ENCODE measurements at places on chromosomes 1 and 21.

- DNase-seq = no peak
These were observed 23.1 kb upstream of the C1orf198 start for GRCh38 chr1:230891413-230891812.

DNA sequence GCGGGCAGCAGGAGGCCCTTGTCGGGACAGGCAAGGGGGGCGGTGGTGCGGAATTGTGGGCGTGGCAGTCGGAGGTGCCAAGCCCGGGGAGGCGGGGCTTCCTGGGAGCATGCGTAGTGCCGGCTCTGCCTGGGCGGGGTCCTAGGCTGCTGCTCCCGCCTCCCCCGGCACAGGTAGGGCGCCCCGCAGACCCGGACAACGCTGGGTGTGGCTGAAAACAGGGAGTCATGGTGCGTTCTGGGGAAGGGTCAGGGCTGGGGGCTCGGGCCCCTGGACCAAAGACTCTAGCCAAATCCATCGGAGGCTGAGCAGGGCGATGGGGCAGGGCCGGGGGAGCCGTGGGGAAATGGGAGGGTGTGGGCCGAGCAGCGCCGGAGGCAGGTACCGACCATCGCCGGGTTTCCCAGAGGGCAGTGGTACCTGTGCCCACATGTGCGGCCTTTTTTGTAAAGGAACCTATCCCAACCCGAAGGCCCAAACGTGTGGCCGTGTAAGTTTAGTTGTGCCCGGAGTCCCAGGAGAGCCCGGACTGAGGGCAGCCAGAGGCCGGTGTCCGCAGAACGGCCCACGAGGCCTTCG lies 231.9 kb downstream of the SDCCAG8 start:
- DNase-seq = no peak

DNA sequence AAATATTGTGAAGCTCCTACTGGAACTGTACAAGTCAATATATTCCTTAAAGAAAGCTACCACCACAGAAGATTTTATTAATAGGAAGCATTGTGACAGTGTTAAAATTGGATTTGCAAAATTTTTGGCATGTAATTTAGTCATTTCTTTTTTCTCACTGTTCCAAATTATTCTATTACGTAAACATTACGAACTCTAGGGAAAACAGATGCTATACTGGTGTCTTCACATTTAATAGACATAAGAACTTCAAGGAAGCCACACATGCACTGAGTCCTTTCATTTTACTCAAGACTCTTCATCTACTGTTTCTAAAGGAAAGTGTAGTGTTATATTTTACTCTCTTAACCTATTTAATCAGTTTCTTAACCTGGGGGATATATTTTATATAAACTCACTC lies 135.4 kb downstream of the HMCN1 start:
- no peak for DNase-seq

DNA sequence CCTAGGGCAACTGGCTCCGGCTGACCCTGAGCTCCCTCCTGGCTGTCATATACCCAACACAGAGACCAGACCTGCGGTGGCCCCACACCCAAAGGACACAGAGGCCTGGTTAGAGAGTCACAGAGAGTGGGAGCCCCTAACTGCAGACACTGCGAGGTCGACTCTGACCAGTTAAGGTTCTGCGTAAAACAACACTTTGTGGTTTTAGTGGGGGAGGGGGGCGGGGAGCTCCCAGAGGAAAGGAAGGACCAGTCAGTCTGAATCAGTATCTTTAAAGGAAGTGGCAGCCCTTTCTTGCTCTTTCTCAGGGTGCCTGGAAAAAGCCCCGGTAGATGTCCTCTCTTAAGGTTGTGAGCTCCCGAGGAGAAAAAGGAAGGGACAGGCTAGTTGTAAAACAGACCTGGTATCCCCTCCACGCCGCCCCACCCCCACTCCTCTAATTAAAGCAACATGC lies 2.4 kb downstream of the SSBP3 start:
- DNase-seq = no peak

DNA sequence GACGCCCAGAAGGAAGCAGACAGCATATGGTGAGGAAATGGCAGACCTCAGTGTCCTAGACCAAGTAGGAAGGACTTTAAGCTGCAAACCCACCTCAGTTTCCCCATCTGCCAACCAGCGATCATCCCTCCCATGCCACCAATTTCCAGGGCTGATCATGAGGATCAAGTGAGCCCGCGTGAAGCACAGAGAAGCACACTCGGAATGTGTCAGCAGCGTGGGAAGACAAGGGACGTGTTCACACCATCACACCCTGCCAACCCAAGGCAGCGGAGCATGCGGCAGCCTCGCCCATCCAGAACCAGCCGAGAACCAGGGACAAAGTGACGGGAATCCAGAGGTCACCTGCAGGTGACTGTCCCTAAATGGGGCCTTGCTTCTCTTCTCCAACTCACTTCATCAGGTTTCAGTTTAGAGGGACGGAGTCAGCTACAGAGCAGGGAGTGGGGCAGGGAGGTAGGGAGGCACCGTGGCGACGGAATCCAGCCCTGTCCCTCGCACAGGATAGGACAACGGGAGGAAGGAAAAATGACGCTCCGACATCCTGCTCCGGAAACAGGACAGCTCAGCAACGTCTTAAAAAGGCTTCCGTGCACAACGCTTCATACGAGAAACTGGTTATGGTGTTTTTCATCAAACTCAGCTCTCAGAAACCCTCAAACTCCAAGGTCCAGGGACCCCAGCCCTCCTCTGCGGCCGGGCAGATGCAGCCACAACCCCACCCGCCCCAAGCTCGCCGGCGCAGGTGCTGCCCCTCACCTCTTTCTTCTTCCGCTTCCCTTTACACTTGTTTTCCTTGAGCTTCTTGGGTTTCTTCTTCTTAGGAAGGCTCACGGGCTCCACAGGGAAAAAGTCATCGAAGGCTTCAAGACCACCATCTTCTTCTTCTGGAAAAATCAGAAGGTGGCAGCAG lies 12.5 kb downstream of the CHD5 start:
- DNase-seq = no peak

DNA sequence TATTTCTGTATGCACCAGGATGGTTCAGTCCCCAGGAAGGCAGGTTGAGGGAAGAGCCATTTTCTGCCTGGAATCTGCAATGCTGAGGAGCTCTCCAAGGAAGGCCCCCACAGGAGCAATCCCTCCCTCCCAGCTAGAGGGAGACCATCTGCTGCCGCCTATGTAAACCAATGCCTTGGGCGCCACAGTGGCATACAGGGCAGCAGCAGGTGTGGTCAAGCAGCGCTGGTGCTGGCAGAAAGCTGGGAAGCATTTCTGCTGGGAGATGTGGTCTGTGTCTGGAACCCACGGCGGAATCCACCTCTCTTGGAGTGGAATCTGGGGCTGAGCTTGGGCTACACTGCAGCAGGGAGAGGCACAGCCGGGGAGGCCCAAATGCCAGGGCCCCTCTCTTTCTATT lies 283.3 kb downstream of the RRAGC start:
- DNase-seq = no peak

GRCh38 chr1:46495778-46496177 lies 6.1 kb downstream of the DMBX1 start:
- no peak for DNase-seq

- DNase-seq = no peak
These were observed 5.4 kb downstream of the ZSWIM5 start for GRCh38 chr1:45200906-45201500.

GRCh38 chr1:218971156-218971555 lies 202.5 kb upstream of the LYPLAL1 start:
- DNase-seq = peak; percentile 82

DNA sequence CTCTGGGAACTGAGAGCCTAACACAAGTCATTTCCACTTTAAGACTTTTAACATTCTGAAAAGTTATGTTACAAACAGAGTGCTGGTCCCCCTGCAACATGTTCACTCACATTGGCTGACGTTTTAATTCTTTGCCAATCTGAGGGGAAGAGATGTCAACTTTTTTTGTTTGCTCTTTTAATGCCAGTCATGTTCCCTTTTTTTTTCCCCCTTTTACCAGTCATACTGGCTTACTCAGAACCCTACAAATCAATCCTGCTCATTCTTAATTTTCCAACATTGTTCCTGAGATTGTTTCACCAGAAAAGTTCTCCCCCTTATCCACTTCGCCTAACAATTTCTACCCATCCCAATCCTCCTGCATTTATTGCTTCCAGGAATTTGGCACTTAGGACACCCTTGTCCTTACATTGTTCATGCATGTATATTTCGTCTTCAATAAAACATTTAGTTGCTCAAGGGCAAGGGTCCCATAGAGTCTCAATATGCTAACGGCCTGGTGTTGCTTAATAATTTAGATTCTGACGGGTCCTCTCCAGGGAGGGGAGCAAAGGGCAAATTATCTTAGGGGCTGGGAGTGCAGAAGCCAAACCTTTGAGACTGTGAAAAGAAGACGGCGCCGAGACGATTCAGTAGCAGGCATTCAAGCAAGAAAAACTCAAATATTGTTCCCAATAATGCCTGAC lies 624 bp upstream of the CR1L start:
- no peak for DNase-seq

DNA sequence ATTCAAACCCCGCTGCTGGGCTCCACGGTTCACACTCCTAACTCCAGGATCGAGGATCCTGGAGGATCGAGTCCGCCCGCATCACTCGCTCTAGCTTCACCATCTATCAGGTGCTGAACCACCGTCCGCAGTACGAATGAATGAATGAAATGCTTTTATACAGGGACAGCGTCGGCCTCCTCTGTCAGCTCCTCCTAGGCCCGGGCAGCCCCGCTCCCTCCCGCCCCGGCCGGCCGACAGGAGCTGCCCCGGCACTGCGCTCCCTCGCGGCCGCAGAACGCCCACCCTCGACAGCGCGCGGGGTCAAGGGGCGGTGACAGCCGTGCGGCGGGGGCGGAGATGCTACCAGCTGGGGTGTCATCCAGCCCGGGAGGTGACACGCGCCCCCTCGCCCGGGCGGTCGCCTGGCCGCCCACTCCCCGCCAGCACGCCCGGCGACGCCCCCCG lies 520 bp downstream of the ZBTB17 start:
- peak; percentile 74 for DNase-seq

DNA sequence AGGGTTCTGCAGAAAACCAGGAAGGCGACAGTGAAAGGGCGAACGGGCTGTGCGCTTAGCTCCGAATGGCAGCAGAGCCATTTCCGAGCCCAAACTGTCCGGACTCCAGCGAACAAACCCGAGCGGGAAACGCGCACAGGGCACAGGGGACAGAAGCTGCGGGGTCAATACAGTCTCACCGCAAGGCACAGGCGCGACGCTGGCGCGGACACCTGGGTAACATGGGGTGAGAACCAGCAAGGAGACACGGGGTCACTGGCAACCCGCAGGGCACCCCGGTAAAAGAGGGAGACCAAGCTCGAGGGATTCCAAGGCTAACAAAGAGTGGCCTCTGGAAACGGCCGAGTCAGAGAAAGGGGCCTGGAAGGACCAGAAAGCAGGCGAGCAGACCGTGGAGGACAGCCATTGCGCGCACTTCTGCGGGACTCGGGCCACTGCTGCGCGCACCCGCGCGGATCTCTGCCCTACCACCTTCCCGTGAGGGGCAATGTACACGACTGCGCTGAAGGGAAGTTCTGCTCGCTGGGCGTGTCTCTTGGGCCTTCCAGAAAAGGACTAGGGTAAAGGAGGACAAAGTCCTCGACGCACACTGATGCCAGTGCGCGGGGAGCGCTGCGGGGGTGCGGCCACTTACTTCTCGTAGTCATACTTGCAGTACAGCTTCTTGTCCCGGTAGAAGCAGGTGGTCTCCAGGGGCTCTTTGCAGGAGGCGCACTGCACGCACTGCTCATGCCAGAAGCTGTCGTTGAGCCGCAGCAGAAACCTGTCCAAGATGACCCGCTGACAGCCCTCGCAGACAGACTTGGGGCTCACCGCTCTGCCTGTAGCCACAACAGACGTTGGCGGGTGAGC lies 3.8 kb downstream of the LMX1A start:
- DNase-seq = peak; percentile 23

- DNase-seq = no peak
These were observed 24.8 kb upstream of the USH2A start for GRCh38 chr1:216448011-216448510.

DNA sequence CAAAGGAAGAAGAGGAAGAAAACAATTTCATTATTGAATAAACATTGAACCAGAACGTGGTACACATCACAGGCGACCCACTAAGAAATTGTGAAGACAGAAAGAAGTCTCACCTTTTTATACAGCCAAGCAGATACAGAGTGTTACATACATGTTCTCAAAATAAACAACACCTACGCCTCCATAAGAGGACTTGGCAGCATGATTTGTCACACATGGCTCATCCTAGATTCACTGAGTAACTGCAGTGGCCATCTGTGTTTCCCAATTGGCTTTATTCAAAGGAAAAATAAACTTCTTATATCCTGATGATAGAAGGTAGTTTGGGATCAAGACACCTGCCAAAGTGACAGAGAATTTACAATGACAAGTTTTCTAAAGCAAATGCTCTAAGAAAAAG lies 7.6 kb upstream of the KRTAP19-8 start:
- no peak for DNase-seq

- no peak for DNase-seq
These were observed 11.9 kb downstream of the KLHL12 start for GRCh38 chr1:202915146-202915545.

- DNase-seq = no peak
These were observed 5.6 kb downstream of the RNF2 start for GRCh38 chr1:185050823-185051451.

DNA sequence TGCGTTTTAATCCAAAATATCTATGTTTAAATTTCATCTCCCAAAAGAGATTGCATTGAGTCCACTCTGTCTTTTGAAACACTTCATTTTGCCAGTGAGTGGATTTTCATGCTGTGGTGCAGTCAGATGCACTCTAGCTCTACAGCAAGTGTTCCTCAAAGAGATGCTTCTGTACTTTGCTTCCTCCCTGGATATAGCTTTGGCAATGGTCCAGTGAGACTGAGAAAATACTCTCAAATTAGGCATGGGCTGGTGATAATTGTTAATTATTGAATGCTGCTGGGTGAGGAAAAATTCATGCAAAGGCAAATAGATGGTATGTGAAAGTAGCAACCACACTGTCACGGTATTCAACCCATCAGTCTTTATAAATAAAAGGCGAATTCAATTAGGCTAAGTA lies 396.9 kb downstream of the ADGRL2 start:
- DNase-seq = no peak

DNA sequence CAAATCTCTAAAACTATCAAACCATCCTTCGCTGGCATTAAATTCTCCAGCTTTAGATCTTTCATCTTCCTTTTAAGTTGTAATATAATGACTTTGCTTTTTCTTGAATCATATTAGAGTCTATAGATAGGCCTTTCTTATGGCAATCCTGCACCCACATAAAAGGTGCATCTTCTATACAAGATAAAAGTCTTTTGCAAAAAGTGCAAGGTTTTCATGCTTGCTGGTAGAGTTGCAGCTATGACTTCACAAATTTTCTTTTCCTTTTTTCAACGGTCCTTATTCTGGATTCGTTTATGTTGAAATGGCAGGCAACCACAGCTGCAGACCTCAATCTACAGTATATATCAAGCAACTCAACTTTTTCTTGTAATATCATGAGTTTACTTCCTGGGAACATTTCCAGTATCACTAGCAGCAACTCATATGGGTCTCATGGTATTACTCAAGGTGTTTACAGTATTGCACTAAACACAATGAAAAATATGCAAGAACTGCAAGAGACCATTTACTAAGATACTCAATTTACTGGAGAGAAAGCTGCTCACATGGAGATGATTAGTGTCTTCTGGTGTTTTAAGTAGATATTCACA lies 22.1 kb downstream of the OMA1 start:
- DNase-seq = no peak

Measured in right hindlimb (tissue), 1 donor.